ENCODE measurements at places on chromosomes 5 and 9.

- no peak for DNase-seq
Measured at GRCh38 chr5:96648593-96648992, 13.6 kb upstream of the CAST start.

- no peak for DNase-seq
Measured at GRCh38 chr5:72018143-72018803, 89.0 kb upstream of the MAP1B start.

DNA sequence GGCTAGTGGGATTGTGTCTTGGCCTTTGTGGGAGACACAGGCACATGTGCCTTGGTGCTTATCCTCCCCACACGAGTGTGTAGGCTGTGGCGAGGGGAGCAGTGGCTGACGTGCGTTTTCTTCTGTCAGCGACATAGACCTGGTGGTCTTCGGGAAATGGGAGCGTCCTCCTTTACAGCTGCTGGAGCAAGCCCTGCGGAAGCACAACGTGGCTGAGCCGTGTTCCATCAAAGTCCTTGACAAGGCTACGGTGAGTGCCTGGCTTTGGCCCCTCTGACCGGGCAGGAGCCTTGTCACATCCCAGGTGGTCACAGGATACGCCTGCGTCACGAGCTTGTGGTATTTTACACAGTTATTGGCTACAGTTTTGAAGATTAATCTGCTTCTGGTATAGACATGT lies 26.4 kb downstream of the TENT4A start:
- no peak for DNase-seq

DNA sequence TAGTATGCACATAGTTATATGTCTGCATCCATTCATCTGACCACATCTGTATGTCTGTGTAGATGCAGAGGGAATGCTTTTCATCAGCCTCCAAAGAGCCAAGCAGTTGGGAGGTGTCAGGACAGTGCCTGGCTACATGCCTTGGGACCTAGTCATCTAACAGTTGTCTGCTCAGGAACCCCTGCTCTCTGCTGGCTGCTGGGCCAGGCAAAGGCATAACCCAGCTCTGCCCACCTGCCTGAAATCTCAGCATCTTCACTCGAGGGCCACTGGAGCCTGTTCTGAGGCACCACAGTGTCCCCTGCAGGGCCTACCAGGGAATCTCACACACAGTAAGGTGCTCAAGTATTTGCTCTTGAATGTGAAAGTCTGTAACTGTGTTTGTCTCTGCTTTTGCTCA lies 3.7 kb downstream of the C9orf50 start:
- DNase-seq: no peak

GRCh38 chr9:133533857-133534256 lies 647 bp upstream of the ADAMTSL2 start:
- peak; percentile 26 for DNase-seq

GRCh38 chr5:81762853-81763252 lies 12.0 kb upstream of the SSBP2 start:
- no peak for DNase-seq

DNA sequence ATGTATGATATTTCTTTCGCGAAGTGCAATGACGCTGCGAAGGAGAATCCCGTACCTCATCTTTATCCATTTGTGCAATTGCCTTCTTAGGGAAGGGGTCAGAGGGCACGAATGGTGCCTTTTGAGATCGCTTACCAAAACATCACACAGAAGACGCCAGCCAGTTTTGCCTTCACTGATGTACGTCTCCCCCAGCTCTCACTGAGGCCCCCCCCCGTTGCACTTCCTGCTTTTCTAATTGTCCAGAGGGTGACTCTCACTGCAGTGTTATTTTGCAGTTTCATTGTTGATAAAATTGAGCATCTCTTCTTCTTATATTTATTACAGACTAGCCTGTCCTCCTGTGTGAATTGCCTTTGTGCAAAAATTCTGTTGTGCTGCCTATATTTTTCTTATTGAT lies 39.0 kb upstream of the CACNA1B start:
- DNase-seq: no peak

DNA sequence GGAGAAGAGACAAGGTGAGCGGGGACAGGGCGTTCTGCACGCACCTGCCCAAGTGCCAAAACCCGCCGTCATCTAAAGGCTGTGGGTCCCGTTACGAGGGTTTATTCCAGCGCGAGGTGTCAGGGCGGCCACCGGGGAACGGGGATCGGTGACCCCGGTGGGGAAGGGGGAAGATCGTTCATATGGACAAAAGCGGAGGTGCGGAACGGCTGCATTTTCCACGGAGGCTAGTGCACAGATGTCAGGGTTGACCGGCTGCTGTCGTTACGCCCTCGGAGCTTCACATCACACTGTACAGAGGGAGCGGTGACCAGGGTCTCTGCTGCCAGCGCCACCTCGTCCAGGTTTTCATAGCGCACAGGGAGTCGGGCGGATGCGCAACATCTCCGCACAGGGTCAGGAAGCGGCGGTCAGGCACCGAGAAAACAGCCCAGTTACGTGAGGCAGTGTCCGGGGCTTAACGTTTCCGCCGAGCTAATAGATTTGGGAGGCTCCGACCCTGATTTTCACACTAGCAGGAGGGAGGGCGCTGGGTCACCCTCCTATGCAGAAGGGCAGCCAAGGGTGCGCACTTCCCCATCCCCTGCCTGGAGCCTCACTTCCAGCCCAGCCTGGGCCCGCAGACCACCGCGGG lies 13.5 kb downstream of the BTNL9 start:
- DNase-seq: no peak

- no peak for DNase-seq
Measured at GRCh38 chr5:14238272-14238671, 95.1 kb downstream of the TRIO start.

- DNase-seq: no peak
Measured at GRCh38 chr9:92709240-92709639, 39.3 kb upstream of the IPPK start.

- DNase-seq: no peak
Measured at GRCh38 chr9:27352457-27353165, 55.7 kb upstream of the EQTN start.

GRCh38 chr5:129930221-129930620 lies 26.0 kb downstream of the CHSY3 start:
- no peak for DNase-seq

DNA sequence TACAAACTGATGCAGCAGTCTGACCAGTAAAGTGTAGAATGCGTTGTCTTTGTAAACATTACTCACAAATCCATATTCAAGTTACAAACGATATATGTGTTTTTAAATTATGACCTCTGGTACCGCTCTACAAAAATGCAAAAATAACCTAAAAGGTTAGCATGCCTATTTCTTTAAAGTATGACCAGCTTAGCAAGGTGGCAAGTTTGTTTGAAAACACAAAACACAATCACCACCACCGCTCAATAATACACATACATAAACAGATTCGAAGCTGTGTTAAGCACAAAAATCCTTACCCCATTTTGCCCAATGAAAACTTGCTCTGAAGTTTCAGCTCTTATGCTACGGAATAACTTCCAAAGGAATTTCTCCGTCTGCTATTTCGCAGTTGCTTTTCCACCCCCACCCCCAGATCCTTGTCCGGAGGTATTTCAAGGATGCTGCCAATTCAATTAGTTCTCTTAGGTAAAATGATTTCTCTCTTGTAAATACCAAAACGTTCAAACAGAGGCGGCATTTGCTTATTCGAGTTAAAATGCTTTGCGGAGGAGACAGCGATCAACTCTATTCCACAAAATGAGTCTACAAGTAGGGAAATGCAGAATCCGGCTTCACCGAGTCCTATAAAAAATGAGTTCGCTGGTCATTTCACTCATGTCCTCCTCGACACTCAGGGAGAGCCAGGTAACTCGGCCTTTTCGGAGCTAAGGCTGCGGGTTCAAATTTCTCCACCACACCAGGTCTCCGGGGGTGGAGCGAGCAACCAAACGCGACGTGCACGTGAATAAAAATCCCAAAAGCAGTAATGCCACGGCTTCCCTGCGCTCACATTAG lies 1.2 kb downstream of the HOMER1 start:
- DNase-seq: no peak

- no peak for DNase-seq
Measured at GRCh38 chr9:70569070-70569772, 154.8 kb upstream of the KLF9 start.

DNA sequence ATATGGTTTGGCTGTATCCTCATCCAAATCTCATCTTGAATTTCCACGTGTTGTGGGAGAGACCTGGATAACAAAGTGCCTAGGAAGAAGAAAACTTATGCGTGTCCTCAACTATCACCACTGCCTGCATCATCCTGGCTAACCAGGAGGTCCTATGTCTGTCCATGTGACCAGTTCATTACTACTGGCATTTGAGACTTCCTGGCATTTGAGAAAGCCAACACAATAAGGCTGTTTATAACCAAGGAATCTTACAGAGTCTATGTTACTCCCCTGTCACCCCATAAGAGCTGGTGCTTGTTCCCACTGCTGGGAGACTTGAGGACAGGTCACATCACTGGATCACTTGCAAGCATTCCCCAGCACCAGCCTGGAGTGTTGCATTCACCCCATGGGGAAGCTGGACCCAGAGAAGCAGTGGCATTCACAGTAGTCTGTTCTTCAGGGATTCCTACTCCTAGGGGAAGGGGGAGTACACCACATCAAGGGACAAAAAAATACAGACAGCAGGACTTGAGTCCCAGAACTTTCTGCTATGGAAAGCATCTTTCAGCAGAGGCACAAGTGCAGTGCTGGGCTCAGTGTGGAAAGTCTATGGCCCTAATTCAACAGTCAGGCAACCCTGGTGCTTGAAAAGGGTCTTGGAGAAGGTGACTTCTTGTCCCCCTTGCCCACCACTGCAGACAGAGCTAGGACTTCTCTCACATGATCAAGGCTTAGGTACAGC lies 717.1 kb downstream of the SEMA5A start:
- no peak for DNase-seq

Data from frontal cortex (tissue), 4 donors.